ENCODE measurements at places on chromosomes 7 and 10. TPM values are rescaled to one million over a fixed set of nuclear protein-coding genes. Genes with fewer than 3 reads are reported as not detected.

GRCh38 chr10:4399556-4399955, 426.5 kb upstream of the AKR1E2 start:
- DNase-seq, result peak; percentile 21

- no peak for DNase-seq
Measured at GRCh38 chr10:78514459-78514858, 480.8 kb downstream of the RPS24 start.

- peak; percentile 77 for DNase-seq
Measured at GRCh38 chr7:151232917-151233701, 826 bp downstream of the CHPF2 start.

LIPJ gene
- total RNA-seq, result 0.09 TPM

- no peak for DNase-seq
Measured at GRCh38 chr10:1736144-1736971, 967 bp downstream of the ADARB2 start.

GFRA1 gene
- total RNA-seq, result 0.18 TPM

DNA sequence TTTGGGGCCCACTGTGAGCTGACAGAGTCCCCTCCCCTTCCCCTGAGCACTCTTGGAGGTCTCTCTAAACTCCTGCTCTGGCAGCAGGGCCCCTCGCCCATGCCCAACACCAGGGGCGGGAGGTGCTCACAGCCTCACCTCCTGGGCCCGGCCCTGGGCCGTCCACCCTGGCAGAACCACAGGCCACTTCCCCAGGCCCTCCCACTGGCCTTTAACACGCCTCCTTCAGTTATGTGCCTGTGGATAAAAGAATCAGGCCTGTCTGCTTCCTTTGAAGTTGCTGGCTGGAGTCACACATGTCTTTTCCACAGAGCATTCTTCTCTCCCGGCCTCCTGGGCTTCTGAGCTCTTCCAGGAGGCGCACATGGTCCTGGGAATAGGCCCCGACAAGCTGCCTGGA, 10.2 kb downstream of the MYL10 start:
- DNase-seq, result no peak

DNA sequence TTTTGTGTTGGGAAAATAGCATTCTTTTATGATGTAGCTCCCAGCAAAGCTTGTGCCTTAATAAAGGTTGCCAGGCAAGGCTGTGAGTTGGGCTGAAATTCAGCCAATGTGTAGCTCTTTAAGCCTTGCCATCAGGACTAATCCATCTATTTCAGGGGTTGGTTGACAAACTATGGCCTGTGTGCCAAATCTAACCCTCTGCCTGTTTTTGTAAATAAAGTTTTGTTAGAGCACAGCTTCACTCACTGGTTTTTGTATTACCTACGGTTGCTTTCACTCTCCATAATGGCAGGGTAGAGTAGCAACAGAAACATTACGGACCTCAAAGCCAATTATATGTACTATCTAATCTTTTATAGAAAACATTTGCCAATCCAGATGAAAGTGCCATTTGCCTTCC, 638.1 kb upstream of the POT1 start:
- no peak for DNase-seq

GRCh38 chr10:83959328-83959727, 180.0 kb upstream of the GHITM start:
- no peak for DNase-seq

- DNase-seq, result no peak
Measured at GRCh38 chr7:73741600-73741999, 3.0 kb upstream of the ABHD11 start.

- no peak for DNase-seq
Measured at GRCh38 chr7:71095266-71095860, 36.6 kb upstream of the GALNT17 start.

DNA sequence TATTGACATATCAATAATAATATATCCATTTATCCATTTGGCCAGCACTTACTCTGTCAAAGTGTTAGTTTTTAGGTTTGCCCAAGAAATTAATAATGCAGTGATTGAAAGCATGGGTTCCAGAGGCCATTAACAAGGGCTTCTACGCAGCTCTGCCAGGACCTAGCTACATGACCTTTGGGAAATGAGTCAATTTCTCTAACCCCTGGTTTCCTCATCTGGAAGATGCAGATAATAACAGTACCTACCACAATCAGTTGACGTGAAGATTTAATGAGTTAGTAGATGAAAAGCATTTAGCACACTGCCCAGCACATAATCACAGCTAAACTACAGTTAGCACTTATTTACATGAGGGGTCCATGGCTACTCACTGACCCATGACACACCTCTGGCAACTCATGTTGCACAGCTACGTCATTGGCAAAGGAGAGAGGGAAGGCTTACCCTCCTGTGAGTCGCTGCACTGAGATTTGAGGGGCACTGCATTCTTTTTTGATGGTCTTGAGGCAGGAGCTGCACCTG, 263.7 kb downstream of the PLXNA4 start:
- DNase-seq, result no peak

- no peak for DNase-seq
Measured at GRCh38 chr7:69550991-69551390, 47.3 kb upstream of the AUTS2 start.

DNA sequence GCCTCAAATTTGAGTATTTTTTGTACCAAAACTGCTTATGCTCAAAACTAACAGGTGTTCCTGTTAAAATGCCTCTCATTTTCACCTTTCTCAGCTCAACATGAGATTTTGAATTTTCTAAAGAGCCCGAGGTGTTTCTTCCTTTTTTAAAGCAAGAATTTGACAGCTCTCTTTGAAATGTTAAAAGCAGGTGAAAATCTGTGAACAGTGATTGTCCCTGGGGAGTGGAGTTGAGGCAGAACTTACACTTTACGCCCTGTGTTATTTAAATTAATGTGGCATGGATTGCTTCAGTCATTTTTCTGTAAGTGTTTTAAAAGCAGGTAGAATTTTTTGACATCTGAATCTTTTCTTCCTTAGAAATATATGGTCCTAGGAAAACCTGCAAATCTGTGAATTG, 9.2 kb upstream of the GPR15LG start:
- no peak for DNase-seq

- no peak for DNase-seq
Measured at GRCh38 chr7:111173990-111174389, 83.1 kb downstream of the LRRN3 start.

OR2A7 gene
- total RNA-seq, result 0.98 TPM

DNA sequence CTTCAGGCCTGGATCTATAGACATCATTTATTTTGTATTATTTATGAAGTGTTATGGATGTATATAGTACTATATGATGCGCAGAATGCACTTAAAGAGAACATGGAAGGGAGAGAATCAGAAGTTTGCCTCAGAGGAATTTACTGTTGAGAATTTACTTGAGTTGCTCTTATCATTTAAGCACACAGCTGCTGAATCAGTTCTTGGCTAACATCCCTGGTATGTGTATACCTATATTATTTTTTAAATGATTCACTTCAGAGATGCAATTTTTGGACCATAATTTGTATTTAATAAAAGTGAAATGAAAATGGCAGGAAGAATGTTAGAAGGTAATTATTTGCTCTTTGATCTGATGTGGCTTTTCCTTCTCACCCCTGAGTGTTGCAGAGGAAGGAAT, 191.6 kb downstream of the BICC1 start:
- peak; percentile 86 for DNase-seq

ZNF37A gene
- total RNA-seq, result 6.0 TPM

ACTL6B gene
- not detected for total RNA-seq

DNA sequence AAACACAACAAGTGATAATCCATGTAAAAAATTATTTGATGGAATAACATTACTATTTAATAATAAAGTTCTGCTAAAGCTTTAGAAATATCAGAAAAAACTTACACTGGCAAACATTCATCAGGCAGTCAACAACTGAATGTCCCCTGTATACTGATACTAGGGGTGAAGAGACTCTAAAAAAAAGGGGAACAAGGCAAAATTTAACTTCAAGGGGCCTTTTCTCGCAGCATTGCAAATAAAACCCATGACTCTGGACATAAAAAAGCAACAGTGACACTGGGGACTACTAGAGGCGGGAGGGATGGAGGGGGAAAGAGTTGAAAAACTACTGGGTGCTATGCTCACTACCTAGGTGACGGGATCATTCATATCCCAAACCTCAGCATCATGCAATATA, 5.8 kb upstream of the IFRD1 start:
- DNase-seq, result no peak

DNA sequence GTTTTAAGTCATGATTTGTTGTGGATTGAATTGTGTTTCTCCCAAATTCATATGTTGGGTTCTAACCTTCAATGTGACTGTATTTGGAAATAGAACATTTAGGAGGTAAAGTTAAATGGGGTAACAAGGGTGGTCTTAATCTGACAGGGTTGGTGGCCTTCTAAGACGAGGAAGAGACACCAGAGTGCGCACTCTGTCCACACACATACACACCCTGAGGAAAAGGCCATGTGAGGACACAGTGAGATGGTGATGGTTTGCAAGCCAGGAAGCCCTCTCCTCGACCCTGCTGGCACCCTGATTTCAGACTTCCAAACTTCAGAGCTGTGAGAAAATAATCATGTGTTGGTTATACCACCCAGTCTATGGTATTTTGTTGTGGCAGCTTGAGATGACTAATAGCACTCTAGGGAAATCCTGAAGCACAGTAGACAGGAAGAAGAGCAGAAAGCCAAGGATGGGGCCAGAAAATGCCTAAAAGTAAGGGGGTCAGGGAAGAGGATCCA, 28.0 kb upstream of the SEM1 start:
- DNase-seq, result no peak

DNA sequence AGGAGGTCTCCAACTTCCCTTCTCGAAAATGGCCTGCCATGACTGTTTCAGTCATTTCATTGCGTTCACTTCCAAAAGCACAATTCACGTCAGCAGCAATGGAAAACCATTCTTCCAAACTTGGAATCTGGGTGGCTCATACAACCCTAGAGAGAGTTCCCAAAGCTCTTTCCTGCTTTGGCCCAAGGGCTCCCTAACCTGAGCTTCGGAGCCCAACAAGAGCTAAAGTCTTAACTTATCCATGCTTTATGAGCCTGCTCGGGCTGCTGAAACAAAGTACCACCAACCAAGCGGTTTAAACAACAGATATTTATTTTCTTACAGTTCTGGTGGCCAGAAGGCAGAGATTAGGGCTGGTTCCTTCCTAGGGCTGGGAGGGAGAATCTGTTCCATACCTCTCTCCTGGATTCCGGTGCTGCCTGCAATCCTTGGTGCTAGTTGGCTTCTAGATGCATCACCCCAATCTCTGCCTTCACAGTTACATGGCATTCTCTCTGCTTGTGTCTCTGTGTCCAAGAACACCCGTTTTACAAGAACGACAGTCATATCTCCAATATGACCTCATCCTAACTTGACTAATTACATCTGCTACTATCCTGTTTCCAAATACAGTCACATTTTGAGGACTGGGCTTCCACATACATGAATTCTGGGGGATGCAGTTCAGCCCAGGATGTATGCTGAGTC, 33.5 kb downstream of the CAMK2B start:
- peak; percentile 18 for DNase-seq

BICC1 gene
- total RNA-seq, result 123 TPM

DNA sequence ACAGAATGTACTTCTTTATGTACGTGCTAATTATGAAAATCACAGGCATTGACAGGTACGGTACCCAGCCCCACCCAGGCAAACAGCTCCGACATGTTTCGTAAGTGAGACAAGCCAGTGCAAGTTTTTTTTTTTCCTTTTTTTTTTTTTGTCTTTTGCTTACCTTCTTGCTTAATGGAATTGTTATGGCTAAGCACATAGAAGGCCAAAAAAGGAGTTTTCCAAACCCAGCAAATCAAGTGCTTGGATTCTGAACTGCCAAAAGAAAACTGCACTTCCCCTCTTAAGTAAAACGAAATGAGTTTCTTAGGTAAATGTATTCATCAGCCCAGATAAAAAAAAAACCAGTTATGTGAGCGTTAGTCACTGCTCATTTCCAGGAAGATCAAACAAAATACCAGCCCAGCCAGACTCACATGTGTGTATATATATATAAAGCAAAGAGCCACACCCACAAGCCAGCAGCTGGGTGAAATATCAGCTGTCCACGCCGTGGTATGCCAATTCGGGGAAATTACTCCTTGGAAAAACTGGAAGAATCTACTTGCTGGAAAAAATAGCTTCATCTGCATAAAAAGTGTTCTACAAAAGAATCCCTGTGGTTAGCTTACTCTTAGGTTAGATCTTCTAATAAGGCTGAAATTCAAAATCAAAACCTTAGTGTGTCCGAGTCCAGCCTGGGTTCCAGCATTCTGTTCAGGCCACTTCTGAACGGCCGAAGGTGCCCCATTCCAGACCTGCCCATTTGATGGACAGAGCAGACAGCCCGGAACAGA, 8.0 kb downstream of the KLF6 start:
- DNase-seq, result peak; percentile 98

DNA sequence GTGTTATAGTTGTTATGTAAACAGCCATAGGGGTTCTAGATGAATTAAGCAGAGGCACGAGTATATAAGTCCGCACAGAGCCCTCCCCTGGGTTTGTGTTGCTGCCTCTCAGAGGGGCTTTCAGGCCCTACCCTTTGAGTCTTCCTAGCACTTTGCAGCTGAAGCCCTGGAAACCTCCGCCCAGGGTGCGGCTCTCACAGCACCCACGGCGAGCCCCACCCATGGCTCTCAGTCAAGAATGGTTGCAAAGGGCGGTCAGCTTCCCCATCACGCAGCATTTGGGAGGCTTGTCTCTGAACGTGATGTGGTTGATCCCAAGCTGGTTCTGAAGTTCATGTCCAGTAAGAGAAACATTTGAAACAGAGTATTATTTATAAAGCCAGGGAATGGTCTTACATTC, 18.8 kb upstream of the INSIG1 start:
- no peak for DNase-seq

DNA sequence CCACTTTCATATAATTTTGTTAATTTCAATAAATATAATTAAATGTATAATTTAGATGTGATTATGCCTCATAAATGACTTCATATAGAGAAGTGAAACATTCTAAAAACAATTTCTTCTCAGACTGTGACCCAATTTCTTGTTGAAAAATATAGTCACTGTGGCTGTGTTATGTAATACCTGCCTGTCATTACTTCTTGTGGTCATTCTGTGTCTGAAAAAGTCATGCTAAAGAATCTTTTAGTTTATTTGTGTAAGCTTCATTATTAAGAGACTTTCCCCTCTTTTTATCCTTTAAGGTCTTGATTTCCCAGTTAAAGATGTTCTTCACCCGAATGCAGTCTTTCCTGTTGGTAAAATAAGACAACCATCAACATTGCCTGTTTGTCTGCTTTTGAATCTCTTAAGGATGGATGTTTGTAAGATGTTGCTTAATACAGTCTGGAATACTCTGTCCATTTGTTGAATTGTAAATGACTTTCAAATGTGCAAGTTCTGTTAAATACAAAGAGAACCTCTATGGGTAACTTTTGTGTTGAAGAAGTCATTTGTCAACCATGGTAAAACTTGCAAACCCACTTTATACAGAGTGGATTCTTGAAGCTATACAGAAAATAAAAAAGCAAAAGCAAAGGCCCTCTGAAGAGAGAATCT, 16.0 kb downstream of the KAT6B start:
- DNase-seq, result no peak

GRCh38 chr7:38942431-38943051, 33.5 kb upstream of the VPS41 start:
- no peak for DNase-seq

- DNase-seq, result no peak
Measured at GRCh38 chr7:71772779-71773178, 639.4 kb downstream of the CALN1 start.
